ENCODE measurements at places on chromosomes 4 and X.

GRCh38 chr4:14835288-14835687 is 167.0 kb upstream of the CPEB2 start:
- DNase-seq: no peak

- no peak for DNase-seq
Observed at GRCh38 chr4:75172551-75172950, 239.6 kb downstream of the PARM1 start.

- no peak for DNase-seq
Observed at GRCh38 chr4:186669159-186669731, 54.4 kb downstream of the FAT1 start.

DNA sequence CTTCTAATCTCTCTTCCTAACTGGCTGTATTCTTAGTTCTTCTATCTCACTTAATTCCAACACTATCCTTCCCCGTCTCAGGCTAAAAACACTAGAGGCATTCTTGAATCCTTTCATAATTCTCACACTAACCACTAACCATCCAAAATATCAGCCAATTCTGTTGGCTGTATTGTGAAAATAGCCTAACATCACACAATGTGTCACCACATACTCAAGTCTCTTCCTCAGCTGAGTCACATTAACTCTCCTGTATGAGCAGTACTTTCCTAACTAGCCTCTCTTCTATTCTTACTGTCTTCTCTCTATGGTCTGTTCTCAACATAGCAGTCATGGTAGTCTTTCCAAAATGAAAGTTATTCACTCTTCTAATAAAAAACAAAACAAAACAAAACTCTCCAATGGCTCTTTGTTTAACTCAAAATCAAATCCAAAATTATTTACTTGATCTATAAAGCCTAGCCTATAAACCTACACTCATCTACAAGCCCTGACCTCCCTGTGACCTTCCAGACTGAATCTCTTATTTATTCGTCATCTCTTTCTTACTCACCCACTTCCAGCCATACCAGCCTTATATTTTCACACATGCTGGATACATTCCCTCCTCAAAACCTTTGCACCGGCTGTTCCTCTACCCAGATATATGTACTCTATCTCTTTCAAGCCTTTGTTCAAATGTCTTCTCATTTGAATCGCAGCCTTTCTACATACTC is 445.9 kb downstream of the TLL1 start:
- DNase-seq: no peak

GRCh38 chr4:27145597-27145996 is 285.0 kb downstream of the STIM2 start:
- DNase-seq: no peak

- no peak for DNase-seq
Observed at GRCh38 chrX:15737190-15737958, 696 bp upstream of the CA5B start.

DNA sequence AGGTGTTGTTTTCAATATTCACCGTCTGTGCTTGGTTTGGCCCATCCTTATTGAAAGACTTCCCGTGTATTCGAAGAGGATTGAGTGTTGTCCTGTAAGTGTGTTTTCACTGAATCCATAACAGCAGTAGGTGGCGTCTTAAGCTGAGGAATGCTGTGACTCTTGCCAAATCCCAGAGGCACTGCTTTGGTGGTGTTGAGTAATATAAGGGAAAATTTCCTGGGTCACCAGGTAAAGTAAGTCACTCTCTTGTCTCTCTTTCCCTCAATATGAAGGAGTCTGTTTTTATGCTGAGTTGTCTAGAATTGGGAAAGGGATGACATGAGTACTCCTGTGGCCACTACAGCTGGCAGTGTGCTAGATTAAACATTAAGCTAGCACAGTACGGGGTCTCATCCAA is 146.7 kb upstream of the ZXDB start:
- DNase-seq: no peak

DNA sequence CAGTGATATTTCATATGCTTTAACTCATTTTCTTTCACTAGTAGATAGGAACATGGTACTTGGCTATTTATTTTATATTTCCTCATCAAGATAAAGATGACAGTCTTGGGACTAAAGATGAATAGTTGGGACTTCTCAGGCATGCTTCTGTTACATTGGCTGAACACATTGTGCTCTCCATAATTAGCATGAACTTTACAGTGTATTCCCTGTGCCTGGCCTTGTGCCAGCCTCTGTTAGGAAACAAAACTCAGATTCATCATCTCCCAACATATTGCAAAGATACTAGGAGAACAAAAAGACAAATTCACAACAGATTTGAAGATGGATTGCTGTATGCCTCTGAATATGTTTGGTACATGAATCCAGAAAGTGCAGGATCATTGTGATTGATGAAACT is 26.4 kb downstream of the GRIA2 start:
- no peak for DNase-seq

DNA sequence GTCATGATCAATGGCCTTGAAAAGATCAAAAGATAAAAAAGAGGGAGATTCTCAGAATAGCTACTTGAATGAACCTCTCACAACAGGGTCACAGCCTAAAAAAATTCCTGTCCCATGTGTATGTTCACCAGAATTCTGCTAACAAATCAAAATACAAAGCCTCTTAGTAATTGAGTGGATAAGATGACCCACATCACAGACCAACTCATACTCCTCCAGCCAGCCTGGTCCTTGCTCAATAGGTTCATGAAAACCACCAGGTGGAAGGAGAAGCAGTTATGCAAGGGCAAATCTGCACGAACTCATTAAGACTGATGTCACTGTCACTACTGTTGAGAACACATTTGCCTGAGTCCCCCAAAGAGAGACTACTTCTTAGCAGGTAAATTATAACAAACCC is 21.5 kb downstream of the WDFY3 start:
- DNase-seq: no peak

- DNase-seq: no peak
Observed at GRCh38 chr4:95077864-95078263, 320.1 kb downstream of the BMPR1B start.

DNA sequence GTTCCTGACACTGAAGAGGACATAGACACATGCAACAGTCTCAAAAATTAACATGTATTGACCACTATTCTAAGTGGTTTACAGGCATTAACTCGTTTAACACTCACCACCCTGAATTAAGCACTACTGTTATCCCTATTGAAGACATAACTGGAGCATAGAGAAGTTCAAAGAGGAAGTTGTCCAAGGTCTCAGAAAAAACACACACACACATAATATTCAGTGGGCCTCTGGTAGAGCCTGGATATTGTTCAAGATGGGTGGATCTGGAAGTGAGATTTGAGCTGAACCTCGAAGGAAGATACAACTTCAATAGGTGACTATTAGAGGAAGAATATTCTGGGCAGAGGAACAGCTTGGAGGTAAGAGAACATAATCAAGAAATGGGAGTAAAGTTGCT is 334.9 kb downstream of the HNRNPD start:
- DNase-seq: no peak

DNA sequence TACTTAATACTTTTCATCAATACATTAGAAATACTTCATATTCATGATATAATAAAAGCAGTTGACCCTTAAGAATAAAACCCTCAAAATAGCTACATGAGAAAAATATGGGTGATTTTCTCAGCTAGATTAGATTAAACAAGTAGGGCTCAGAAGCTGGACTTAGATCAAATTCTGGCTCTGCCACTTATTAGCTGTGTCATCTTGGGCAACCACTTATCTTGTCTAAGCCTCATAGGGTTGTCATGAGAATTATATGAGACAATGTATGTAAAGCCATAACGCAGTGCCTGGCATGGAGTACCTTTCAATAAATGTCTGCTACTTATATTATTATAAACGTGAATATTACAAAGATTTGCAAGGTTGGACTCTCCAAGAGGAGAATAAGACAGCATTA is 84.3 kb upstream of the PGRMC2 start:
- DNase-seq: no peak

DNA sequence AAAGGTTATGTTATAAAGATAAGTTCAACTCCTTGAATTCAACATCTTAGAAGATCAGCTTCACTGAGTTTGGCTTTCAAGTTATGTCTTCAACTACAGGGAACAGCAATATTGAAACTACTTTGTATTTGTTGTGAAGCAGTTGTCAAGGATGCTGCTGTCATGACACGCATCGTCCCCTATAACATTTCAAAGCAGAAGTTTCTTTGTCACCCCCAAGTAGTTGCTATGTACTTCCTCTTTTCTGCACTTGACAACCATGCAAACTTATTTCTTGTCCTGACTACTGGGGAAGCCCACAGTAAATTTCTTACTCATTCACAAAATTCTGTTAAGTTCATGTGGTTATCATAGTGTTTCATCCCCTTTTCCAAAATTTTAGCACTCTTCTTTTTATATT is 14.3 kb downstream of the ANTXR2 start:
- peak; percentile 44 for DNase-seq

DNA sequence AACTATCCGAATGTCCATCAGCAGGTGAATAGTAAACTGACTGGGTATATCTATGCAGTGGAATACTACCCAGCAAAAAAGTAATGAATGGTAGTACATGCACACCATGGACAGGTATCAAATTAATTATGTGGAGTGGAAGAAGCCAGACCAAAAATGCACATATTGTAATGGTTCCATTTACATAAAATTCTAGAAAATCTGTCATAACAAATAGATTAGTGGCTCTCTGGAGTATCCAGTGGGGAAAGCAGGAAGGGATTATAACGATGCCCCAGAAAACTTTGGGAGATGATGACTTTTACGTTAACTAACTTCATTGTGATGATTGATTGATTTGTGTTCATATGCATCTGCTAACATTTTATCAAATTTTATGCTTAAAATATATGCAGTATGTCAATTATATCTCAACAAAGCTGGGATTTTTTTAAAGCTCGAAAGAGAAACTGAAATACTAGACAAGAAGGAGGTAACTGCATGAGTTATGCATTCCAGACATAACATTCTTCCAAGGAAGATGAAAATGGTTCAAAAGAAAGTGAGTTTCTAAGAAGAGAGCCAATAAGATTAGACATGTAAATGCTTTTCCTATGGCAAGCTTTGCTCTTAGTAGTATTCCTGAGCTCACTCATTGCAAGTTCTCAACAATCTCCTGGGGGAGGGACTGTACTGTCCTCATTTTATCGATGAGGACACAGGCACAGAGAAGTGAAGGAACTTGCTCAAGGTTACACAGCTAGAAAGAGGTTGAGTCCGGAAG is 58.6 kb upstream of the MSX1 start:
- no peak for DNase-seq

DNA sequence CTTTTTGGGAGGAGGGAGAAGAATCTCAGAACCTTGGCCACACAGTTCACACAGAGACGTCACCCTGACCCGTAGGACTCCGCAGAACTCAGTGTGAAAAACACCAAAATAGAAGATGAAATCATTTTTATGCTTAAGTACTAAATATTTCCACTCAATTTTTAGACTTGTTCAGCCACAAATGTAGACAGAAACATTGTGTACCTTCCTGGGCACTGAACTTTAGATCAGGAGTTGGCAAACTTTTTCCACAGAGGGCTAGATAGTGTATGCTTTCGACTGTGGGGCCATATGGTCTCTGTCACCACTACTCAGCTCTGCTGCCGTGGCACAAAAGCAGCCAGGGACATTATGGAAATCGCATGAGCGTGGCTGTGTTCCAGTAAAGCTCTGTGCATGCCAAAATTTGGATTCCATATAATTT is 61.8 kb upstream of the STOX2 start:
- no peak for DNase-seq

GRCh38 chrX:150581093-150581775 is 12.8 kb downstream of the MTM1 start:
- DNase-seq: no peak

GRCh38 chrX:276581-277201 is 4.5 kb upstream of the PLCXD1 start:
- DNase-seq: no peak

- no peak for DNase-seq
Observed at GRCh38 chrX:136126872-136127406, 20.4 kb upstream of the FHL1 start.

DNA sequence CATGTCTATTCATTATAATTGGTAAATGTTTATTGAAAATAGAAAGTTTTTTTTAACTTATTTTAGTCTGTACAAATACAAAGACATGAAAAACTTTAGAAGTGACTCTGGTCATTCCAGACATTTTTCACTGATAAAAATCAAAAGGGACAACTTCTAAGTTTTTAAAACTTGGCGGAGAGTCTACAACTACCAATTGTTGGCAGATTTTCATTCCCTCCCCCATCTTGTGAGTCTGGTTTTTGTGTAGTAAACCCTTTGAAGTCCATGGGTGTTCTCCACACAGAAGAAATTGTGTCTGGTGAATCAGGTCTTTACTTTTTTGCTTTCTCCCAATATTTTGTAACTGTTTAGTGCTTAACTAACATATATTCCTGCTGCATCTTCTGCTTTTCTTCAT is 336.5 kb downstream of the PDGFC start:
- no peak for DNase-seq

DNA sequence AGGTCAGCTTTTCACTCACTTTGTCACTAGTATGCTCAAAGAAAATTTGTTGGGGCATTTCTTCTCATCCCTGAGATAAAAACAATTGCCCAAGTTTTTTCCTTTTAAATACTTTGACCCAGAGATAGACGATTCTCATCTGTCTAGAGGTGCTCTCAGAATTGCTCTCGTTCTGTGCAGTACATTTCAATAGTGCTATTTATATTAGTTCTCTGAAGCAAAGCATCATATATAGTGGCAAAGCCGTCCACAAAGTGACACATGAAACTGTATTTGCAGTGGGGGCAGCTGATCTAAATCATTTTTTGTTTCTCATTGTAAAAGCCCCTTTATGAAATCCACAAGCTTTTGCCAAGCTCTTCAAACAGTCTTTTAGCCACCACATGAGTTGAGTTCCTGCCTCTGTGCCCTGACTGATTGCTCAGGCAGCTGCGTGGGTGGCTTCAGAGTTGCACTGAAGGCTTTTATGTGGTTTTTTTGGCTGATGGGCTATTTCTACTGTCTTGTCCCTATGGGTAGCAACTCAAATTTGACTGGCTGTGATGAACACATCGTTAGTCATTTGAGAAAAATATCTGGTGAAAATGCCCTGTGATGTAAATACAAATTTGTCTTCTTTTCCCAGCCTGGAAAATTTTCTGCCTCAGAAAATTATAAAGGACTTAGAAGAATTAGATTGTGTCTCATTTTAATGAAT is 119.1 kb upstream of the OTUD4 start:
- no peak for DNase-seq

- no peak for DNase-seq
Observed at GRCh38 chr4:7392438-7393421, 42.0 kb downstream of the PSAPL1 start.

DNA sequence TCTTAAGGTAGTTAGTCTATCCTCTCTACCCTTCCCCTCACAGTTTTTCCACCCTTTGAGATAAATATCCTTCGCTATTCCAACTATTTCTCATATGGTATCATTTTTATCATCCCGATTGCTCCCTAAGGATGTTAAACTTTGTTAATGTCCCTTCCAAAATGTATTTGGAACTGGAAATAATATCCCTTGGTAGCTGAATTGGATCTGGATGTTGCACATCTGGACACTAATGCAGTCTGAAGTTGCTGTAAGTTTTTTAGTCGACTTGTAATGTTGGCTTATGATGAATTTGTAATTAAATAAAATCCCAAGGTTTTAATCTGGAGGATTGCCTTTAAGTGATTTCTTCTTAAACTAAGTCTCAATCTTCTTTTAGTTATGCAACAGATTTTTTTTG is 22.5 kb downstream of the XIAP start:
- no peak for DNase-seq

- no peak for DNase-seq
Observed at GRCh38 chrX:115522952-115523351, 38.0 kb upstream of the PLS3 start.
